WTC11 (cell line): ENCODE measurements at places on chromosomes 12 and 14.

GRCh38 chr12:89349814-89350213 lies 2.5 kb downstream of the DUSP6 start:
- peaks cover 51% of the 10 kb centered on the region for H3K4me1 ChIP-seq
- H3K4me3 ChIP-seq: peak overlapping the region; percentile 97
- DNase-seq: peak; percentile 41
- H3K27ac ChIP-seq: peak overlapping the region; percentile 98
- H3K36me3 ChIP-seq: peaks cover 44% of the 10 kb centered on the region

- no peak for DNase-seq
- H3K36me3 ChIP-seq: peaks cover 22% of the 10 kb centered on the region
- H3K4me1 ChIP-seq: peaks cover 35% of the 10 kb centered on the region
- peak overlapping the region; percentile 95 for H3K27ac ChIP-seq
These were observed 14.9 kb upstream of the MLXIP start for GRCh38 chr12:122063694-122064024.

DNA sequence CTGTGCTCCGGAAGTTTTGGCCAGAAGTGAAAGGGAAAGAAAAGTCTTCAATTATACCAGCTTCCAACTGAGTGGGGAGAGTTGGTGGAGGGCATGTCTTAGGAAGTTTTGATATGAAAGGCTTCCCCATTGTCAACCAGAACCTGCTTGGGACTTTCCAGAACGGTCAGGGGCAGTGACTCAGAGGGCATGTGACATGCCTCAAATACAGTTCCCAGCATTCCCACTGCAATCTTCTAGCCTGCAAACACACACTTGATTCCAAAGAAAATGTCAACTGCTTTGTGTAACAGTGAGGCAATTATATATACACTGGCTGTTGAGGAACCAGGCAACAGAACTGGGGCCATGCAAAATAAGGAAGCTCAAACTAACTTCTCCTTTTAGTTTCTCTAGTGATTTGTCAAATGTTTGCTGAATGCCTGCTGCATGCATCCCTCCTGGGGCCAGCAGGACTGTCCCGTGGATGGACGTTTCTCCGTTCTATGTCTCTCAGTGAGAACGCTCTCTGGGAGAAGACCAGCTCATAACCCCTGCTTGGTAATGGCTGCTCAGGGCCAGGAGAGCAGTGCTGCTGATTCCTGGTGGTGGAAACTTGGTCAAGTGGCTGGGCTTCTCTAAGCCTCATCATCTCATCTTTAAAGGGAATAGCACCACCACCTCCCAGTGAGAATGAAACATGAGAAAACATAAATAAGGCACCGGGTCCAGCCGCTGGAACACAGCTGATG lies 18.3 kb downstream of the SLC25A47 start:
- no peak overlapping the region for H3K27ac ChIP-seq
- H3K27me3 ChIP-seq: no peaks in the 10 kb centered on the region; the same call in 1 of the 2 replicates
- no peaks in the 10 kb centered on the region for H3K4me1 ChIP-seq

DNA sequence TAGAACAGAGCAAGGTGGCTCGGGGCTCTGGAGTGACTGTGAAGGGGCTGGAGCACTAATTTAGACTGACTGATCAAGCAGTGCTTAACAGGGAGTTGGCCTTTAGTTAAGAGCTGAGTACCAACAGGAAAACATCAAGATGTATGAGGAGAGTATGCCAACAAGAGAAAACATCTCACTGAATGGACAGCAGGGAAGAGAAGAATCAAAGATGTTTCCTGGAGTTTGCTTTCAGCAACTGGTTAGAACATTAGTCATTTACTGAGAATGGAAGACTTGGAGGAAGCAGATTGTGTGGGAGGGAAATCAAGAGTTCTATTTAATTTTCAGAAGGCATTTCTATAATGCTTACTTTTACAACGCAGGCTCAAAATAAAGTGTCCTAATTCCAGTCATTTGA lies 259.3 kb downstream of the ADAMTS20 start:
- no peaks in the 10 kb centered on the region for H3K36me3 ChIP-seq
- H3K27me3 ChIP-seq: no peaks in the 10 kb centered on the region
- H3K4me3 ChIP-seq: no peak overlapping the region

DNA sequence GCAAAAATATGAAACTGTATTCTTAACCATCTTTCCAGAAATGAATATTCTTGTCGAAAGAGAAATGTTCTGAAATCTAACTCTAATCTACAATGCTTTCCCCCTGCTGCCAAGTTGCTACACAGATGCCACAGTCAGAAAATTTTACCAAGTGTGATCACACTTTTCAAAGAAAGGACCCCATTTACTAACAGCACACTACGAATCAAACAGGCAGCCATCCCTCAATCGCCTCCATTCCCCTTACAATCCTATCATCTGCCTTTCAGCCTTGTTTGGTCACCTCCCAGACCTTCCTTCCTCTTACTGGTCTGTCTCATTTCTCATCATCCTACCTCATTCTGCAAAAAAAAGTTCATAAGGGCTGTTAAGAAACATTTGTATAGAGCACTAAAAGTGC lies 190.1 kb downstream of the MED13L start:
- no peak overlapping the region for H3K27ac ChIP-seq
- peaks cover 21% of the 10 kb centered on the region for H3K4me1 ChIP-seq
- H3K27me3 ChIP-seq: no peaks in the 10 kb centered on the region
- no peak for DNase-seq
- H3K36me3 ChIP-seq: no peaks in the 10 kb centered on the region
- no peak overlapping the region for H3K4me3 ChIP-seq

- H3K4me3 ChIP-seq: no peak overlapping the region
- H3K4me1 ChIP-seq: peaks cover 4% of the 10 kb centered on the region; the same call in 1 of the 2 replicates
- no peak for DNase-seq
- no peaks in the 10 kb centered on the region for H3K36me3 ChIP-seq
These were observed 315 bp downstream of the ABCD2 start for GRCh38 chr12:39619316-39619659.

DNA sequence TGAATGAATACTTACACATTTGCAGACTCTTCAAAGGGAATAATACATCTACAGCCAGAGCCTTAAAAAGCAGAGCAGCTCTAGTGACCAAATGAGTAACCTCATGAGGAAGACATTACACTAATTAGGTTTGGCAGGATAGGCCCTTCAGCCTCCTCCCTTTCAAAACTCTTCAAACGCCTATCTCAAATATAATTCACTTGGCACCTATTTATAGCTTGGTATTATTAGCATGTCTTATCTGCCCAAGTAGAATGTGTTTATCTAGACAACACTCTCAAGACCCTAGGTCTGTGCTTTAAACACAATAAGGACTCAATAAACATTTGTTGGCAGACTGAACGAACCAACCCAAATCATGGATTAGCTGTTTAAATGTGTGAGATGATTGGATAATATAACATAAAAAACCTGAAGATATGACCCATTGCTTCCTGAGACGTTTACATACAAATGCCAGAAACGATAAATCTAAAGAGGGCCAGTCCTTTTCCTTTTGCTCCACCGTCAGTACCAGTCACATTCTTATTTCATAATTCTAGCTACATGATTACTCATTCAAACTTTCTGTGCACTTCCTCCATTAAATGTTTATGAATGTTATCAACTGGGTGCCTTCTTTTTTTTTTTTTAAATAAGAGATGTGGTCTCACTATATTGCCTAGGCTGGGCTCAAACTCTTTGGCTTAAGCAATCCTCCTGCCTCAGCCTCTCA lies 123.3 kb downstream of the CEP83 start:
- H3K36me3 ChIP-seq: peaks cover 5% of the 10 kb centered on the region
- H3K27ac ChIP-seq: no peak overlapping the region
- DNase-seq: no peak
- H3K27me3 ChIP-seq: no peaks in the 10 kb centered on the region
- H3K4me1 ChIP-seq: peaks cover 11% of the 10 kb centered on the region
- H3K4me3 ChIP-seq: no peak overlapping the region

DNA sequence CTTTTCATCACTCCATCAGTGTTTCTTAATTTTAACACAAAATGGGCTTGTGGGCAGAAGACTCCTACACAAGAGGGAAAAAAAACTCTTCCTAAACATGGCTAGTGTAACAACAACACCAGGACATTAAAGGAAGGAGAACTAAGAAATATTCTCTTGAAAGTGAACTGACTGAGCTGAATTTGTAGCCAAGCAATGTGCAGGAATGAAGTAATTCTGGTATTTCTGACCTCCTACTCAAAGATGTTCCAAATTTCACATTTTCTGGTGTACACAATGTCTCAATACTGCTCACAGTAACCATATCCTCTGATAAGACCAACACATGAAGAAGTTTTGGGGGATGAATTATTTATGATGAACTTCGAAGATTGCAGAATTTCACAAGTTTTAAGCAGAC lies 357.3 kb downstream of the DUSP6 start:
- peaks cover 14% of the 10 kb centered on the region for H3K4me1 ChIP-seq
- no peaks in the 10 kb centered on the region for H3K27me3 ChIP-seq
- H3K4me3 ChIP-seq: no peak overlapping the region
- DNase-seq: no peak
- no peaks in the 10 kb centered on the region for H3K36me3 ChIP-seq
- no peak overlapping the region; the same call in 1 of the 2 replicates for H3K27ac ChIP-seq

DNA sequence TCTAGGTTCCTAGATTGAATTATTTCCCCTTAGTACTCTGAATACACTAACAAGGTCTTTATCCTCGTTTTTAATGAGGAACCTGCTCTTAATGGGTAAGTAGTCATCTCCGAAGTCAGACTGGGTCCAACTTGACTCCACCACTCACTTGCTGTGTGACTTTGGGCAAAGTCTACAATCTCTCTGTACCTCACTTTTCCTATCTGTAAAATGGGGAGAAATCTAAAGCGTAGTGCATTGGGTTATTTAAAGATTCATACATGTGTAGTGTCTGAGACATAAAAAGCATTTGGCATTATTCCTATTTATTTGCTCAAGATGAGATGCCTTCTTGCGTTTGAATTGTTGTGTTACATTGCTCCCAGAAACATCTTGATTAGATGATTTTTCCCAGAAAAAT lies 51.5 kb downstream of the GTF2A1 start:
- peak overlapping the region; percentile 88 for H3K4me3 ChIP-seq
- no peak overlapping the region for H3K27ac ChIP-seq
- H3K27me3 ChIP-seq: no peaks in the 10 kb centered on the region; the same call in 1 of the 2 replicates

GRCh38 chr12:124550123-124551089 lies 17.0 kb downstream of the NCOR2 start:
- H3K36me3 ChIP-seq: peaks cover 3% of the 10 kb centered on the region; the same call in 1 of the 2 replicates
- no peaks in the 10 kb centered on the region for H3K27me3 ChIP-seq
- peaks cover 68% of the 10 kb centered on the region for H3K4me1 ChIP-seq

DNA sequence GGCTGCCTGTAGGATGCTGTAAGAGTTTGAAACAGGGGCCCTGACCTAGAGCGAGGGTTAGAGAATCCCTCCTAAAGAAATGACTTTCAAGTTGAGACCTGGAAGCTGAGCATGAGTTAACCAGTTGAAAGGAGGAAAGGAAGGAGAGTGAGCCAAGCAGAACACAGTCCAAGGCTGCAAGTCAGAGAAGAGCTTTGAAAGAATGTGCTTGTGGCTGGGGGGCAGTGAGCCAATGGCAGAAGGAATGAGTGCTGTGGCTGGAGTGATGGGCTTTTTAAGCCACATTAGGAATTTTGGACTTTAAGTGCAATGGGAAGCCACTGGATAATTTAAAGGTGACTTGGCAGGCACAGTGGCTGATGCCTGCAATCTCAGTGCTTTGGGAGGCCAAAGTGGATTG lies 18.1 kb downstream of the CDKN1B start:
- H3K4me1 ChIP-seq: peaks cover 15% of the 10 kb centered on the region
- 0 out of 2 replicates have a peak overlapping the region, but pooled peaks have one; percentile 1 for H3K27ac ChIP-seq
- H3K4me3 ChIP-seq: no peak overlapping the region
- no peak for DNase-seq
- H3K27me3 ChIP-seq: no peaks in the 10 kb centered on the region

GRCh38 chr14:91059576-91060350 lies 678 bp downstream of the RPS6KA5 start:
- H3K4me3 ChIP-seq: peak overlapping the region; percentile 76
- no peak overlapping the region for H3K27ac ChIP-seq
- 0 out of 2 replicates have a peak, but pooled peaks cover 2% of the 10 kb centered on the region for H3K4me1 ChIP-seq
- peaks cover 2% of the 10 kb centered on the region for H3K27me3 ChIP-seq
- H3K36me3 ChIP-seq: no peaks in the 10 kb centered on the region
- DNase-seq: peak; percentile 54

GRCh38 chr14:57754527-57754926 lies 111.4 kb downstream of the SLC35F4 start:
- no peaks in the 10 kb centered on the region; the same call in 1 of the 2 replicates for H3K27me3 ChIP-seq
- no peak overlapping the region for H3K4me3 ChIP-seq
- no peak overlapping the region for H3K27ac ChIP-seq
- peaks cover 15% of the 10 kb centered on the region for H3K4me1 ChIP-seq
- DNase-seq: no peak
- no peaks in the 10 kb centered on the region for H3K36me3 ChIP-seq
